ENCODE measurements at places on chromosomes 16 and 17.

GRCh38 chr17:44282264-44282663 lies 14.3 kb upstream of the SLC4A1 start:
- DNase-seq, result no peak

DNA sequence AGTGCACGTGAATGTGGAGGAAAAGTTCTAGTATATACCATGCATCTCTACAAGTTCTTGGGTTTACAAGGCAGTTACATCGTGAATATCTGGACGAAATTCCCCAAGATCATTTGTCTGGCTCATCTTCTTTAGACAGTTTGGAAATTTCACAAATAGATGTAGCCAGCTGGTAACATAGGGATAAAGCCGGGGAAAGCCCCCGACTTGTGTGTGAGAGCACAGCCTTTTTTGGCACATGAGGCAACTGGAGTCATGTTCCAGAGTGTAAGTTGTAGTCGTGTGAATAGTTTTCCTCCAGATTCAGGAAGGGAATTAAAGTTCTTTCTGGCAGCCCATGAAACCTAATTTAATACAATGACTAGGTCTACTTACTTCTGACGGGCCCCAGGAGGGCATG lies 62.3 kb downstream of the MARCHF10 start:
- DNase-seq, result no peak

GRCh38 chr16:31183432-31184428 lies 3.8 kb downstream of the FUS start:
- DNase-seq, result no peak

DNA sequence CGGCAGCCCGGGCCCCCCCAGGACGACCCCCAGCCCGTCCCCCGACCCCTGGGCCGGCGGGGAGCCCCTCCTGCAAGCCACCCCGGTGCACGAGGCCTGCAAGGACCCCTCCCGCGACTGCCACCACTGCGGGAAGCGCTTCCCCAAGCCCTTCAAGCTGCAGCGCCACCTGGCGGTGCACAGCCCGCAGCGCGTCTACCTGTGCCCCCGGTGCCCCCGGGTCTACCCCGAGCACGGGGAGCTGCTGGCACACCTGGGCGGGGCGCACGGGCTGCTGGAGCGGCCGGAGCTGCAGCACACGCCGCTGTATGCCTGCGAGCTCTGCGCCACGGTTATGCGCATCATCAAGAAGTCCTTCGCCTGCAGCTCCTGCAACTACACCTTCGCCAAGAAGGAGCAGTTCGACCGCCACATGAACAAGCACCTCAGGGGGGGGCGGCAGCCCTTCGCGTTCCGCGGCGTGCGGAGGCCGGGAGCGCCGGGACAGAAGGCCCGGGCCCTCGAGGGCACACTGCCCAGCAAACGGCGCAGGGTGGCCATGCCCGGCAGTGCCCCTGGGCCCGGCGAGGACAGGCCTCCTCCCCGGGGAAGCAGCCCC lies 15.6 kb upstream of the ZFPM1 start:
- DNase-seq, result no peak

GRCh38 chr16:56269281-56269680 lies 78.0 kb downstream of the GNAO1 start:
- DNase-seq, result no peak

DNA sequence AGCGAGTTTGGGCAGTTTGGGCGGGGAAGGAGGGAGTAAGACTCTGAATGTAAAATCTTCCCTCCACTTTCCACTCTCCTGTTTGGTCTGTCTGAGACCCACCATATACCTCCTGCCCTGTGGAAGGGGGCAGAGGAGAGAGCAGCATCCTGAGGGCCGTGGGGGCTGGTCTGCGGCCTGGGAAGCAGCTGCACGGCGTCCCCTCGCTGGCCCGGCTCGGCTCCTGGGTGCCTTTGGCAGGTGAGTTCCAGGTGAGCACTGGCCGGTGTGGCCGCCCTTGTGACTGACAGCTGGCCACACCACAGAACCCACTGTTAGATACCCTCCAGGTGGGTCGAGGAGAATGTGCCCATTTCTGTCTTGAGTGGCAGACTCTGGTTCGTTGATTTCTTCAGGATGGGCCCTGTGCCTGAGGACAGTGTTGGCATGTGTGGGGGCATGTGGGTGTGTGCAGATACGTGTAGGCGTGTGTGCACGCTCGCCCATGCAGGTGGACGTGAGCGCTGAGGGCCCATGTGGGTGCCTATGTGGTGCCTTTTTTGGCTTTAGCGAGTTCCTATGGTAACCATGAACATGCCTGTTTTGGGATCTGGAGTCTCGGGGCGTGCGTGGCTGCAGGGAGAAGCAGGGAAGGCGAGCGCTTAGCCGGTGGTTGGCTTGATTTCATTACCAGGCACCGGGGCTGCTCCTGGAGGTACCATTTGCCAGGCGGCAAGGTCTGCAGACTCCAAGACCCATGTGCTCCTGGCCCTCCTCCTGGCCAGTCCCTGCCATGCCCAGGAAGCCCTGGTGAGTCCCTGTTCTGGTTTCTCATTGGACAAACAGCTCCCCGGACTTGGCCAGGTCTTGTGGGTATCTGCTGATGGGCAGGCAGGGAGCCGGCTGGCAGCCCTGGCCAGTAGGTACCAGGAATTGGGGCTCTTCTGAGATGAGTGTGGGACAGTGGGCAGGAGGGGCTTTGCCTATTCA lies 12.4 kb downstream of the RAP1GAP2 start:
- no peak for DNase-seq

All from NCI-H1436 treated with DMSO at 0.1 percent for 48 hours (cell line).